Activated CD4-positive, alpha-beta T cell treated with anti-CD3 and anti-CD28 coated beads, Interleukin-2, Interleukin-6, amounts not matched to agents 100 ng/mL and 50 ng/mL, durations not matched to agents 16 hours and 8 hours (primary cell): ENCODE measurements at places on chromosomes 4 and X.
A peak's percentile ranks its signal among the peaks of the same experiment; 100 is the strongest.

DNA sequence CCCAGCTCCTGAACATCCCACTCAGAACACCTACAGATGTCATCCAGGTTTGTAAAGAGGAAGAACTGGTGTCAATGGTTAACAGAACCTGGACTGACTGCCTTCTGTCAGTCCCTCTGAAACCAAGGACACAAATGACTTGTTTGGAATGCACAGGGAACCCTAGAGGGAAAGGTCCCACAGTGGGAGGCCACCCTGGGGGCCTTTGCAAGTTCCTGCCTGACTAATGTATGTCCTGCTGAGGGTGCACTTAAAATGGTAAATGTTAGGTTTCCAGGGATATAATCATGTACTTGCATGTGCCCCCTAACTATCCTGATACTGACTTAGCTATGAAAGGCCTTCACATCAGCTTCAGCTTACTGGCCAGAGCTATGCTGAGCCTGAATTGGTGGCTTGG lies 15.0 kb upstream of the XAGE2 start:
- DNase-seq: no peak

GRCh38 chrX:41240509-41240908 lies 93.5 kb upstream of the DDX3X start:
- no peak for DNase-seq

- DNase-seq: no peak
These were observed 518.2 kb upstream of the HTR2C start for GRCh38 chrX:114065577-114066223.

DNA sequence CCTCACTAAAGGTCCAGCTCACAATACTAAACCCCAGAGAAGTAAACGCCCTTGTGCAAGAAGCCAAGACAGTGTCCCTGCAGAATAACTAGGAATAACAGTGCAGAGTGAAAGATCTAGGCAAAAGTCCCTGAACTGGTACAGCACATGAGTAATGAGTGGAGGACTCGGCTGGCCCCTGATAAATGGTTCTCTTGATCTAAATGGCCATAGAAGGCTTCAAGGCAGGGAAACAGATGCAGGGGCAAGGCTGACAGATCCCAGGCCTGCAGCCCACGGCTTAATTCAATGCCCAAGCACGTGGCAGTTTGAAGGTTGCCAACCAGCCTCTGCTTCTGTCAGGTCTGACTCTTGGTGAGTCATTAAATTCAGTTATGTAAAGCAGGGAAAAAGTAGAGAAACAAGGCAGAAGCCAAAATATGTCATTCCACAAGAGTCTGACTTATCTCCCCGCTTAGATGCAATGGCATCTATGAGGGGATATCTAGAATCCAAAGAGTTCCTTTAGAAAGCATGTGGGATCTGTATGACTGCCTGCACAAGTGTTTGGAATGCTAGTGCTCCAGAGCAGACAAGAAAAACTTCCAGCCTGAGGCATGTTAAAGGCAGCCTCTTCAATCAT lies 121.3 kb downstream of the PRDM5 start:
- no peak for DNase-seq

DNA sequence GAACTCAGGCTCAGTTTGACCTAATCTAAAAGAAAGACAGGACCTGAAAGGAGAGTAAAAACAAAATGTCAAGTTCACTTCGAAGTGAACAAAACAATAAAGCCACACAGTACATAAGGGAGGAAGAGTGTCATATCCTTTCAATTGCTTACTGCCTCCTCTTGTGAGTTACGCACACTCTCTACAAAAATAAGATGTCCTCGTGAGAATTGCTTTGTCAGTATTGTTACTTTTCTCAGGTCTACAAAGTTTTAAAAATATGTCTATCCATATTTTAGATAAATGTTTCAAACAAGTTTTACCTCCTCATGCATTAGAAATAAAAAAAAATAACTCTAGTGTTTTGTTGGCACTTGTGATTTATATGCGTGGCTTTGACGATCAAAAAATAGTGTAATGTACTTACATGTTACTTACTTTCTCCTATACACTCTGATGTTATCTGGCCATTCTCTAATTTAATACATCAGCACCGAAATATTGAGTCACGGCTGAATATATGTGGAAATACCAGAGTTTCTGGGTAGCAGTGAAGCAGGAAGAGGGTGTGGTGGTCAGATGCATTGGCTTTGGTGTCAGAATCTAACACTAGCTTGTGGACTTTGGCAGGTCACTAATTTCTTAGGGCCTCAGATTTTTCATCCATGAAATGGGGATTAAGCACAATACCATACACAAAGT lies 8.1 kb upstream of the MRPL1 start:
- peak; percentile 71 for DNase-seq

DNA sequence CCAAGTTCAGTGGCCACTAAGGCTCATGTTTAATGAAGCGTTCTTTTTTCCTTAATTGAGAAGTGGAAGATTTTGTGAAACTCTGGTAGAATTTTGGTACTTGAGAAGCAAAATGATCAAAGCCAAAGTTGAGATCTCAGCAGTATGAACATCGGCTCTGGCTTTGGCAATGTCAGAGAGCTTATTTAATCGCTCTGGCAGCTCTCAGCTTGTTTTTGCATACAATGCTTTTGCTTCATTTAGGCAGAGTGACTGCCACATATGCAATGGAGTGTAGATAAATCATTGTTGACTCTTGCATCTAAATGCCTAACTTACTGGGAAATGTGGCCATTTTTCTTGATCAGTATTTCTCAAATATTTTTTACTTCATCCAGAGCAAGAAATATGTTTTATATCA lies 135.7 kb downstream of the AASDH start:
- no peak for DNase-seq

DNA sequence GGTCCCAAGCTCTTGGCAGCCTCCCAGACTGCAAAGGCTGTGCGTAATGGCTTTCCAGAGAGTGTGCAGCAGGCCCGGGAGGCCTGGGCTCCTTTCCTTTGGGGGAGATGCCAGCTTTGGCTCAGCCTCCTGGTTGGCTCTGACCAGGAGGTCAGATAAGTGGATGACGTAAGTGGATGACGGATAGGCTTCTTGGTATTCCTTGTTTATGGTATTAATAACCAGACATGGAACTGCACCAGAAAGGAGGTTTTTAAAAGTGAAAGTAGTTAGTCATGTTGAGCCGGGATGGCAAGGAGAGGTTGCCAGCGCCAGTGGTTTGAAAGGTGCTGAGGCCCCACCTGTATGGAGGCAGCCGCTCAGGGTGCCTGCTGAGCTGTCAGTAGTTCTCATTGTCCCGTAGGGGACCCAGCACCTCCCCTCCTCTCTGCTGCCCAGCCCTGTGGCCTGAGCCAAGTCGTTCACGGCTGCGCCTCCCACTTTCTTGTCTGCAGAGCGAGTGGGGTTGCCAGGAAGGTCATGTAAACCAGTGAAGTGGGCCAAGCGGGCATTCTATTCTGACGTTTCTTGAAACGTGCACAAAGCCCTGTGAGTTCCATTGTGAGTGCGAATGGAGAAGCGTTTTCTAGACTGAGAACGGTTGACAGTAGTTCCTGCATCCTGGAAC lies 28.7 kb upstream of the STOX2 start:
- DNase-seq: no peak

DNA sequence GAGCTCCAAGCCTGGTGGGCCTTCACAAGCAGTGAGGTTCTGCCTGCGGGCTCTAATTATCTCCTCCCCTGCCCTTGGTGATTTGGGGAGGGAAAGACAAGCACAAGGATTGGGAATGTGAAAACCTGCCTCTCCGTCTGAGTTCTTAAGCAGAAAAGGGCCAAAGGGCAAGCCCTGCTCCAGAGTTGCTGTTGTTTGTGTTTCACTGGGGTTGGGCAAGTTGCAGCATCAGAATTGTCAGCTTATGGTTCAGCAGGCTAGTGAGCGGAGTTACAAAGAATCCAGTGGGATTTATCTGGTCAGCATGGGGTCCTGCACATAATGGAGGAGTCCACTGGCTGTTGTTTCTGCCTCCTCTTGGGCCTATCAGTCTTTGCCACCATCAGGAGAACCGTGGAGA lies 60.5 kb downstream of the NHS start:
- no peak for DNase-seq

DNA sequence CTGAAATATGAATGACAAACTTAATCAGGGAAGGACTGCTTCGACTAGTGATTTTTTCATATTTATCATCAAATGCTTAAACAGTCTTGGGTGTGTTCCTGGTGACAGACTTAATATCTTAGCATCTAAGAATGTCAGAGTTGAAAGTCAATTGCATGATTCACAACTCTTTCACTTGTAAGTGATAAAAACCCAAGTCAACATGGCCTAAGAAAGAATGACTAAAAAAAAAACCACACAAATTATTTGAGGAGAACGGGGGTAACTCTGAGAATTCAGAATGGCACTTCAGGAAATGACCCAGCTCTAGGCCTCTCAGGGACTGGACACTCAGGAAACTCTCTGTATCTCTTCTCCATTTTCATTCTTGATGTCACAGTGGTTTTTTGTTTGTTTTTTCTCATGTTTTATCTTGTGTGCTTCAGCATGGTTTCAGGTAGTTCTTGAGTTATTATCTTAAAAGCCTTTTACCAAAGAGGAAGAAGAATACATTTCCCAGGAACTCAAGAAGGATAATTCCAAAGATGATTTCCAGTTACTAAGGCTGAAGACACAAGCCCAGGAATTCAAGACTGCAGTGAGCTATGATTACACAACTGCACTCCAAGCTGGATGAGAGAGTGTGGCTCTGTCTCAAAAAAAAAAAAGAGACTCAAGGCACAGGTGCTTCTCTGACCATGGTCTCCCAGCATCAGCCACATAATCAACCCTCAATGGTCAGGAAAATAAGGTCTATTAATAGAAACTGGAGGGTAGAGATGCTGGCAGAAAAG lies 1697.8 kb upstream of the IGFBP7 start:
- DNase-seq: no peak

GRCh38 chrX:130726661-130727060 lies 176.3 kb downstream of the ENOX2 start:
- no peak for DNase-seq

- DNase-seq: peak; percentile 51
These were observed at the start of gene MTMR1 for GRCh38 chrX:150692831-150693724. MTMR1 (plus strand) TSS chrX:150693396; CDS start chrX:150693531, 135 bp downstream.

GRCh38 chrX:123075947-123076561 lies 108.0 kb upstream of the GRIA3 start:
- no peak for DNase-seq

GRCh38 chr4:94448815-94449375 lies 2.8 kb upstream of the PDLIM5 start:
- no peak for DNase-seq

GRCh38 chr4:124030147-124030546 lies 633.6 kb downstream of the SPRY1 start:
- DNase-seq: no peak

- no peak for DNase-seq
These were observed 204.4 kb downstream of the NSUN7 start for GRCh38 chr4:40954088-40954668.

DNA sequence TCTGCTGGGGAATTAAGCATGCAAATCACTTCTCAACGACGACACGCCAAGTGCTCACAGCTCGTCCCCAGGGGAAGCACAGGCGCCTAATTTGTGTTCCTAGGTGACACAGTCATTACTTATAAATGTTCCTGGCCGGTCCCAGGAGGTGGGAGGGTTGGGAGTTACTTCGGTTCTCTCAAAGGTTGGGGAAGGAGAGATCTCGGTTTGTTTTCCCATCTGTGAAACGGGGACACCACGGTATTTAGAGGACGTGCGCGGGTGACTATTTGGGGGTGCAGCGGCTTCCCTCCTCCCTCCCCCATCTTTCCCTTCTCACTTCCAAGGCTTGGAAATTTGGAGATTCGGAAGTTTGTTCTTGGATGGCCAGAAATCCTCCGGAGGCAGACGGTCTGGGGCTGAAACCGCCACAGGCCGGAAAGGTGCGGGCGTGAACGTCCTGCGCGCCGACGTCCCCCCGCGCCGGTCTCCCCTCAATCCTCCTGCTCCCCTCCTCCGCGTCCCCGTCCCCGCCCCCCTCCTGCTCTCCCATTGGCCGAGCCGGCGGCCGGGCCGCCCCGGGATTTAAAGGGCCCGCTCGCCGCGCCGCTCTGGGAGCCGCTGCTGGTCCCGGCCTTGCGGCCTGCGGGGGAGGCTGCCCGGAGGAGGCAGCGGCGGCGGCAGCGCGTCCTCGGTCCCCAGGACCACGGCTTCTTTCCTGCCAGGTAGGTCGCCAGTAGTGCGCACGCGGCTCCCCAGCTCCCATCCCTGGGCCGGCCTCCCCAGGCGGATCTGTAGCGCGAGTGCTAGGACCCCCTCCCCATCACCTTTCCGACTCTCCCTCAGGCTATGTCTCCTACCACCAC lies at the start of gene PORCN:
Gene PORCN (plus strand): TSS at position 593 of the 845 bp plus-strand sequence. CDS start 829 bp downstream, outside the sequence.
- peak; percentile 87 for DNase-seq

GRCh38 chr4:89438102-89438831 lies 130.7 kb upstream of the GPRIN3 start:
- peak; percentile 70 for DNase-seq

DNA sequence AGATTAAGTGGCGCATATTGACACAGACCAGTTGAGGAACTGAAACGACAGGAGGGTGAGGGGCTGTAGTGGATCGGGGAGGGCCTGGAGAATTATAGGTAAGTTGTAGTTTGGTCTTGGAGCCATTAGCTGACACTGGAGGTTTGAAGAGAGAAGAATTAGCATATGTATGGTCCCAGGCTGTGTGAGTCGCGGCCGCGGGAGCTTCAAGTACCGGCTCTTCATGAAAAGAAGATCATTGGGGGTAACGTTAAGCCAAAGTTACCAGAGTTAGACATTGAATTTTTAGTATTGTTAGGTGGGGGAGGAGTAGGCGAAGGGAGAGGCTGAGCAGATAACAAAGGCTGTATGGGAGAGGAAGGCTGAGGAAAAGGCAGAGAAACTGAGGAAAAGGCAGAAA lies 56.5 kb downstream of the ZNF674 start:
- DNase-seq: no peak

- no peak for DNase-seq
These were observed 32.9 kb upstream of the DIPK2B start for GRCh38 chrX:45233531-45233930.

DNA sequence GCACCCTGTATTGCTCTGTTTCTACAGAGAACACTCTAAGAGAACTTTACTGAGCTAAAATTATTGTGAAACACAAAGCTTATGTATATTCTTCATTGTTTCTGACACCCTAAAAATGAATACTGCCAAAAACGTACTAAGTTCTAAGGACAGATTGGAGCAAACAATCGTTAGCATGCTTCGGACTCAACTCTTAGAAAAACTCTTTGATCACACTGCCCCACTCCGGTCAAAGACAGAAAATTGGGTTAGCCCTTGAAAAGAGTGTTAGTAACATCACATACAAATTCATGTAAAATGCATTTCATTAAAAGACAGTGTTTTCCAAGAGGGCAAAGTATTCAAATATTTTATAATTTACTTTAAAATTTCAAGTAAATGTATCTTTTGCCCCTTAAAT lies 177.4 kb downstream of the DCHS2 start:
- no peak for DNase-seq

- no peak for DNase-seq
These were observed 74.0 kb downstream of the ATG4A start for GRCh38 chrX:108165383-108166111.

DNA sequence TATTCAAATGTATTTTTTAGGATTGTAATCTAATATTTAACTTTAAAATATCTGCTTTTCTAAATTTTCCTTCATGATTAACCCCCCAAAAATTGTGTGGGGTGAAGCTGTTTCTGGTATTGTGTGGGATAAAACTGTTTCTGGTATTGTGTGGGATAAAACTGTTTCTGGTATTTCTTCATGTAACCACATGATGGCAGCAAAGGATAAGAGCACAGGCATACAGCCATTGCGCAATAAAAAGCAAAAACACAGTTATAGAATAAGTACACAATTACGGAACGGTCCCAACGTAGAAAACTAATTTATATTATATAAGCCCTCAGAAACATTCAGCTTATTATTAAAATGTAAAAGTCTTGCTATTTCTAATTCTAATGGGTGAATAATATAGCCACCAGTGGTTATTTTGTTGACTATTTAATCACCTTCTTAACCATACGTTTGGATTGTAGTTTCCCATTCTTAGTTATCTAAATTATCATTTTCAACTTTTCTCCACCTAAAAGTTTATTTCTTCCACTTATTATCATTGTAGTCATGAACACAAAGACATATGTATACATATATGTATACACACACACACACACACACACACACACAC lies 333.9 kb upstream of the FSTL5 start:
- peak; percentile 51 for DNase-seq
